ENCODE measurements at places on chromosomes 3 and 15.
A peak's percentile ranks its signal among the peaks of the same experiment; 100 is the strongest.

GRCh38 chr3:78873641-78874040, 894.2 kb downstream of the ROBO1 start:
- DNase-seq, result no peak

- no peak for DNase-seq
Observed at GRCh38 chr3:183266454-183266853, 13.4 kb downstream of the B3GNT5 start.

- DNase-seq, result peak; percentile 62
Observed at GRCh38 chr3:128805772-128806171, 73.6 kb upstream of the ACAD9 start.

DNA sequence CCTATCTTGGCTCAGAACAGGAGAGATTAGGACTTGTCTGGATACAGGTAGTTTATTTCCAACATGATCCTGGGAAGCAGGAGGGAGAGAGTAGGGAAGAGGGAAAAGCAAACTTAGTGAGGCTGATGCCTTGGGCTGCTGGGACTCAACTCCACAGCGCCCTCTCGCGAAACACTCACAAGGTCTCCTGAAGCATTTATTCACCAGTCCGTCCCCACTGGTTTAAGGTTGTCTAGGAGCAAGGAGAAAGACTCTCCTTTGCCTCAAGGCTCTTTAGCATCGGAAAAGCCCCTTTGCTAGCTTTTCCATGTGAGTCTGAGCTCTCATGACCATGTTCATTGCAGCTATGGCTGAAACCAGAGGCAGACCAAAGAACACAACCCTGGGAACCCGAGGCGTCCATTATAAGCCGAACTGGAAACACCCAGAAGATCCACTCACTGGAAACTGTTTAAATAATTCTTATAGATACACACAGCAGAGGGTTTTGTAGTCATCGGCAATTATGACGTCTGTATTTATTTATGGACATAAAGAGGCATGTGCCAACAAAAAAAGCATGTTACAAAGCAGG, 244.5 kb downstream of the CD47 start:
- DNase-seq, result no peak

GRCh38 chr15:50050986-50051743, 67.9 kb downstream of the ATP8B4 start:
- DNase-seq, result no peak

GRCh38 chr15:22959321-22960101, 20.7 kb downstream of the CYFIP1 start:
- DNase-seq, result no peak

DNA sequence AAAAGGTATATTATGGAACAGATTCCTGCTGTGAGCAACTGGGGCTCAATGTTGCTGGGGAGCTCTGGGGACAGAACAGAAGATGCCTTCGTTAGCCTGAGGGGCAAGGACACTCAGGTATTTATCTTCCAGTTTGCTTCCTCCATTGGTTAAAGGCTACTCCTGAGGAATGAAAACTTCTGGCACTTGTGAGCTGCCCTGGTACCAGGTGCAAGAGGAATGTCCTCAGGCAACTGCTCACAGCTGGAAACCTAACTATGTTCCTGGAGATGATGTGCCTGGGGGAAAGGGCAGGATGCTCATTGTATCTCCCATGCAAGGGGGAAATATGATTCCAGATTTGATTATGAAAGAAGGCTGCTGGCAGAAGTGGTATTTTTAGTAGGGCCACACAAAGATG, 54.0 kb upstream of the BBX start:
- DNase-seq, result no peak

DNA sequence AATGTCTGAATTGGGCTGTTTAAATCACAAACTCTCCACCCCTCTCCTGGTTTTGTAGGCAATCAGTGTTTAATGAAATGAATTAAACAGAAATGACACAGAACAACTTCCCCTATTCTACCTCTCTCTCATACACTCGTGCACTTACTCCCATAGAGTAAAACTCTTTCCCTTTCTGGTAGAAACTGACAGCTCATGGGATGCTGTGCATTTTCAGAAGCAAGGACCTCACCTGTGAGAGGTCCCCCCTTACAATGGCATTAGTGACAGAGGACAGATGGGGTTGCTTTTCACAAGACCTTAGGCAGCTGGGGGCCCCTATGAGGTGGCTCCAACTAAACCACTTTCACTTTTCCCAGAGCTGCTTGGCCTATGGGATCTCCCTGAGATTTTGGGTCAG, 31.9 kb downstream of the PARP16 start:
- DNase-seq, result no peak

GRCh38 chr15:28955160-28955992, 69.6 kb downstream of the APBA2 start:
- DNase-seq, result no peak

DNA sequence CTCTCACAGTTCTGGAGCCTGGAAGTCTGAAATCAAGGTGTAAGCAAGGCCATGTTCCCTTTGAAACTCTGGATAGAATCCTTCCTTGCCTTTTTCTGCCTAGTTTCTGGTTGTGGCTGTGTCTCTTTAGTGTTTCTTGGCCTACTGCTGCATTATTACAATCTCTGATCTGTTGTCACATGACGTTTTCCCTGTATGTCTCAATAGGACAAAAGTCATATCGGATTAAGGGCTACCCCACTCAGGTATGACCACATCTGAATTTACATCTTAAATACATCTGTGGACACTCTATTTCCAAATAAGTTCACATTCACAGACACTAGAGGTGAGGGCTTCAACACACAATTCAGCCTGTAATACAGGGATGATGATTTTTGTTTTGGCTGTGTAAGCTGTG, 13.3 kb downstream of the NECTIN3 start:
- DNase-seq, result no peak

GRCh38 chr3:128307029-128307633, 153.8 kb downstream of the EEFSEC start:
- no peak for DNase-seq

DNA sequence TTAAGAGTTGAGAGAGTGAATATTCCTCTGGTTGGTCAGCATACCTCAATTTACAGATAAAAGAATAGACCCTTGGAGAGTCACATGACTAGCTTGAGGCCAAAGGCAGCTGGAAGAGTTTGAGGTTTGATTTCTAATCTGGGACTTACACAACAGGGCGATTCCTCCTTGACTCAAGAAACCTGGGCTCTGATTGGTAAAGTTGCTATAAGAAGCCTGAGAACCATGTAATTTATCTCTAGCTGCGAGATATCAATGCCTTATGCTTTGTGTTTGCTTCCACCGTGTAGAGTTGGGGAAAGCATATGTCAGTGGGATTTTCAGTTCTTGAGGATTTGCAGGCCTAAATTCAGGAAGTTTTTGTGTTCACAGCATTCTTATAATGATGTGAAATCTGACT, 206.0 kb downstream of the KLHL25 start:
- no peak for DNase-seq

- DNase-seq, result no peak
Observed at GRCh38 chr15:40398413-40398873, 7.2 kb upstream of the IVD start.

DNA sequence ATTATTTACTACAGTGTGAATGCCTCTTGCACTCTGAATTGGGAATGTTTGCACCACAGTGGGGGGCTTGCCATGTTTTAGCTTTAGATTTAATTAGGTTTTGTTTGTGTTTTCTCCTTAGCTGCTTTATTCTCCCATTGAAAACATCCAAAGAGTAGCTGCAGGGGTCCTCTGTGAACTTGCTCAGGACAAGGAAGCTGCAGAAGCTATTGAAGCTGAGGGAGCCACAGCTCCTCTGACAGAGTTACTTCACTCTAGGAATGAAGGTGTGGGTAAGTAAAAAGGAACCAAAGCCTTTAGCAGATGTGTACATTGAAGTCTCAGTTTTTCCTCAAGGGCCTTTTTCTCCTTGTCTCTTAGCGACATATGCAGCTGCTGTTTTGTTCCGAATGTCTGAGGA, 36.9 kb downstream of the CTNNB1 start:
- DNase-seq, result no peak

GRCh38 chr15:25937796-25938195, 74.7 kb upstream of the ATP10A start:
- DNase-seq, result no peak

GRCh38 chr3:158696618-158697017, 24.2 kb upstream of the LXN start:
- DNase-seq, result no peak

- no peak for DNase-seq
Observed at GRCh38 chr3:8994226-8994625, 31.0 kb upstream of the RAD18 start.

- DNase-seq, result peak; percentile 81
Observed at GRCh38 chr15:98865397-98866339, 141.9 kb downstream of the PGPEP1L start.

GRCh38 chr15:36803773-36804172, 224.3 kb downstream of the CDIN1 start:
- DNase-seq, result no peak

- DNase-seq, result peak; percentile 60
Observed at GRCh38 chr3:147113293-147114044, 292.9 kb downstream of the ZIC4 start.

DNA sequence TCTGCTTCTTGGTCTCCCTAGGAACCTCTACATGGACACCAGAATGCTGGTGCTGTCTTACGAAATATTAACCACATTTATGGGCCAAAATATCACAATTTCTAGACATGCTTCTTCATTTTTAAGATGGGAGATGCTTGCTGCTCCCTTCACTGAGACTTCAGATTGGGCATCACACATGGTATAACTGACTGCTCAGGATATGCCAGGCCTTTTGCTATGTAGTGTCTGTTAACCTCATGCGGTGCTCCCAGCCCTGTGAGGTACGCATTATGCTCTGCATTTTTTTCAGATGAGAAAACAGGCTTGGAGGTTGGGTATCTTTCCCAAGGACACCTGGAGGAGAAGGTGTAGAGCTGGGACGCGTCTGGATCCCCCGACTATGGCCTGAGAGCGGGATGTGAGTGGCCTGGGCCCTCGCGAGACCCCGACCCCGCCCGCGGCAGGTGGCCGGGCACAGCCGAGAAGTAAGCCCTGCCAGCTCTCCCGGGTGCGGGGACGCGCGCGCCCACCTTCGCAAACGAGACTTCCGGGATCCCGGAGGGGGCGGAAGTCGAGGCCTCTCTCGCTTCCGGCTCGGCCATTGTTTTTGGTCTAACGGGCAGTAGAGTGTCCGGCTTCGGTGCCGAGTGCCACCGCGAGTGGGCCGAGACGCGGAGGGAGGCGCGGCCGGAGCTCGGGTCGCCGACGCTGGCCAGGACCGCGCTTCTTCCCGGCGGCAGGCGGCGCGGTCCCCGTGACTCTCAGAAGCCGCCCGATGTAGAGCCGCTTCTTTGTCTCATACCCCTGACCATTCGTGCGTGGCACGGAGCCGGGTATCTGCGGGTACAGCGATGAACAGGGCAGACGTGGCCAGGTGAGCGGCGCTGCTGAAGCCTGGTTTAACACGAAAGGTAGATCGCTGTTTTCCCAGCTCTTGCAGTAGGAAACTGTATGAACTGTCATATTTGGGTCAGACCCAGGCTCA, at the start of gene ZKSCAN7:
Gene ZKSCAN7 (plus strand): TSS at position 568 of the 967 bp plus-strand sequence. CDS start 1,855 bp downstream, outside the sequence.
- DNase-seq, result peak; percentile 52

DNA sequence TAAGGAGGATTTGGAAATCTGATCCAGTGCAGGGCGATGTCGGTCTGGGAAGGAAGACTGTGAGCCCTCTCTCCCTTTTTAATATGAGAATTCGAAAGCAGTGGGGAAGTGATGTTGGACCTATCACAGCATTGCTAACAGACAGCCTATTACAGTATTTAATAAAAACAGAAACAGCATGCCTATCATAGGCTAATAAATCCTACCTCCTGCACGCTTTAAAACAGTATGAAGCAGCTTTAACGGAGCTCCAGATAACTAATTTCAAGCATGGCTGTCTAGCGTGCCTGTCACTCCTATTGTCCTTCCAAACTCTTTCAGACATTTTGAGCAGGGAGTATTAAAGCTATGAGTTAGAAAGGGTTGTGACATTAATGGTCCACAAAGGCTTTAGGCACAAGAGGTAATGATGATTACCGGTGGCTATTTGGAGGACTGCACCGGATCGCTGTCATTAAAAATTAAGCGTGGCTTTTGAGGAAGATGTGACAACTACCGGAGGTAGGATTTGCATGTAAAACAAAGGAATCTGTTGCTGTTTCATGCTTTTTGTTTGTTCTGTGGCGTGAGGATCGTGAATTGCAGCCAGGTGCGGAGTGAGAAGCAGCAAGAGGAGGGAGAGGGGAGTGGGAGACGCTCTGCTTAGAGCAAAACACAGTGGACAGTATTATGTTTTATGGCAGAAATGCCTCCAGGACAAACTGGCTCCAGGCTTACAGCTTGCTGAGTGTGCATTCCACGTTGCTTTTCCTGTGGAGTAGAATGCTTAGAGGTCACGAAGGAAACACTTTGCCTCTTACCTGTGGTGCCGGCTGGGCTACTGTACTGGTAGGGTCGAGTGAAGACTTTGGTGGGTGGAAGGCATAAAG, at the start of gene KCNMB2:
Gene KCNMB2 (plus strand): TSS at position 226 of the 869 bp plus-strand sequence.
- DNase-seq, result no peak

DNA sequence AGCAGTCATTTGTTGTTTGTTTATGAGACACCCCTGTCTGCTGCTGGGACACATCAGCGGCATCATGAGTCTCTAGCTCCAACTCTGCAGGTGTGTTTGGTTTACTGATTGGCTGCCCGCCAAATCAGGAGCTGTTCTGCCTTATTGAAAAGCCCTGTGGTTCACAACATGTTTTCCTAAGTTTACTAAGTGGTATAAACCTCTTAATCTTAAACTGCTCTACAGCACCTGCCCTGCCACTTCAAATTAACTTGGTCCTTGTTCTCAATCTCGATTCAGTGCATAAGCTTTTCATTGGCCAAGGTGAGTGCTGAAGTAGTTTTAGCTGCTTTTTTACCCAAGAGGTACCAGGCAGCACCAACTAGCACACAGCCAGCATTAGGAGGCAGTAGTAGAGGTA, 77.8 kb upstream of the WDR72 start:
- DNase-seq, result peak; percentile 1

DNA sequence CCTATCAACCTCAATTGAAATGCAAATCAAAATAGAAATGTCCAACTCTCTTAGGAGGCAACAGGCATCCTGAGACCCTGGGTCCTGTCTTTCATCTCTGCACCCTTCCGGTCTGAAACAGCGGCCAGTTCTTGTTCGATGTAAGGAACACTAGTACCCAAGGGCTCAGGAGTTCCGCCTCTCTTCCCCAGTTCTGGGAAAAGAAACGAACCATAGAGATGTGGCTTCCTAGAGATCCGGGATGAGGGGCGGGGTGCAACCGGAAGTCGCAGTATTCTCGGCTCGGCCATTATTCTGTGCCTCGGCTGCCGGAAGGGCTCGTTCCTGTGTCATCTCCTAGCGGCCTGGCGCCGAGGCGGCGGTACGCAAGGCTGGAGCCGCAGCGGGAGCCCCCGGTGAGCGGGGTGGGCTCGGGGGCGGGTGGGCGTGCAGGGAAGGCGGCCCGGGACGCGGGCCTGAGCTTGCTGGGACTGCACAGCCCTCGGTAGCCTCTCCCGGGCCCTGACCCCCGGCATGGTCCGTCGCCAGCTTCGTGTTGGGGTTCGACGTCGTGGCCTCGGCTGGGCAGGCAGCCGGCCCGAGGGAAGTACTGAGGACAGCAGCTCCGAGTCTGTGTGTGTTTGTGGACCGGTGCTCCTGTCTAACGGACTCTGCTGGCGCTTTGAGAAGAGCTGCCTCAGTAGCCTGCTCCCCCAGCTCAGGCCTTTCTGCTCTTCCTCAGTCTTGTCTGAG, at the start of gene ZNF197:
Gene ZNF197 (plus strand): TSS at position 288 of the 732 bp plus-strand sequence. CDS start 4,119 bp downstream, outside the sequence.
- peak; percentile 93 for DNase-seq

GRCh38 chr3:196124608-196125007, 42.7 kb upstream of the TFRC start:
- no peak for DNase-seq

GRCh38 chr3:137647179-137647578, 116.9 kb upstream of the SOX14 start:
- DNase-seq, result no peak

All from RKO (cell line).